Neural progenitor cell (in vitro differentiated cells): ENCODE measurements at places on chromosomes 6 and 20. TPM values are rescaled to one million over a fixed set of nuclear protein-coding genes. Genes with fewer than 3 reads are reported as not detected.

DNA sequence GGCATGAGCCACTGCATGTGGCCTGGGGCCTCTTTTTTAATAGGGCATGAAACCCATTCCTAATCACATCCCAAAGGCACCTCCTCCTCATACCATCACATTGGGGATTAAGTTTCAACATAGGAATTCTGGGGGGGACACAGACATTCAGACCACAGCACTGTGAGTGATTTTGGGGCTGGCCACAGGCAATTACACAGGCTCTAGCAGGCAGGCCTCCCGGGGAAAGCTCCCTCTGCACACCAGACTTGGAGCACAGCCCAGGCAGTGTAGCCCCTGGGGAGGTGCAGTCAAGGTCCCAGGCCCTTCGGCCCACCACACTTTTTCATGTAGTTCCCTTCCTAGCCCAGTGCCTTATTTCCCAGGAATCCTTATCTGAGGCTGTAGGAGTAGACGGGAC, 5.5 kb downstream of the SFT2D1 start:
- H3K27me3 ChIP-seq = no peaks in the 10 kb centered on the region
- H3K4me1 ChIP-seq = no peaks in the 10 kb centered on the region
- H3K36me3 ChIP-seq = no peaks in the 10 kb centered on the region
- DNase-seq = no peak
- H3K4me3 ChIP-seq = no peak overlapping the region

DNA sequence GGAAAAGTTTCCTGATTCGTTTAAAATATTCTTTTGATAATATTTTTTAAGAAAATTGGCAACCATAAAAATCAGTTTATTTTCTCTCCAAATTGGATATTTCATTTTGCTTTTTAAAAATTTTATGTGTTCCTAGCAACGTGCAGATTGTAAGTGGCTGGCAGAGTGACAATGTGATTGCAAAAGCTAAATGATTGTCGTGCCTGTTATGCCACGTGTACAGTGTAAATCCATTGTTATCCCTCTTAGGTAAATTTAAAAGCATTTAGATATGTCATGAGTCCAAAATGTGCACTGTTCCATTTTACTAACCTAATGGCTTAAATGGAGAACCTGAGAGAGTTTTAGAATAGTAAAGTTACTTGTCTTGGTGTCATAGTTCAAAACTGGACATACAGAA, 94.4 kb upstream of the ADGRF4 start:
- DNase-seq = no peak
- H3K4me1 ChIP-seq = no peaks in the 10 kb centered on the region
- H3K36me3 ChIP-seq = peaks cover 3% of the 10 kb centered on the region
- H3K27ac ChIP-seq = no peak overlapping the region
- no peaks in the 10 kb centered on the region for H3K27me3 ChIP-seq
- H3K4me3 ChIP-seq = no peak overlapping the region

DNA sequence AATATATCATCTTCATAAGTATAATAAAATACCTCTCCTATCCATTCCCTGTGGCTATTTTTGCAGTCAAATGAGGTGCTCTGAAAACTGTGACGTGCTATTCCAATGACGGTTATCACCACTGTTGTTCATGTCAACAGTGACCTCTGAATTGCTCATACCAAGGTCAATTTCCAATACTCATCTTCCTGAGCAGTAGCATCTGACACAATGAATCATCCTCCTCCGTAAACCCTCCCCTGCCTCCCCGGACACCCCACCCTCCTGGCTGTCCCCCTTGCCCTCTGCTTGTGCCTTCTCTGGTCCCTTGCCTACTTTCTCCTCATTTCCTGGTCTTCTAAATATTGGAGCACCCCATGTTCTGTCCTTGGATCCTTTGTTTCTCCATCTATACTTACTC, 77.7 kb upstream of the SLC22A23 start:
- no peak overlapping the region for H3K4me3 ChIP-seq
- H3K36me3 ChIP-seq = no peaks in the 10 kb centered on the region
- no peaks in the 10 kb centered on the region for H3K27me3 ChIP-seq
- no peak for DNase-seq

HLA-DRB5 gene
- 2.2 and 3.4 TPM in 2 replicates for total RNA-seq

- no peaks in the 10 kb centered on the region for H3K27me3 ChIP-seq
- no peak overlapping the region for H3K27ac ChIP-seq
- no peak overlapping the region for H3K4me3 ChIP-seq
- H3K36me3 ChIP-seq = no peaks in the 10 kb centered on the region
- peaks cover 10% of the 10 kb centered on the region for H3K4me1 ChIP-seq
- DNase-seq = no peak
Observed at GRCh38 chr20:36333841-36334240, 27.7 kb downstream of the DLGAP4 start.

DNA sequence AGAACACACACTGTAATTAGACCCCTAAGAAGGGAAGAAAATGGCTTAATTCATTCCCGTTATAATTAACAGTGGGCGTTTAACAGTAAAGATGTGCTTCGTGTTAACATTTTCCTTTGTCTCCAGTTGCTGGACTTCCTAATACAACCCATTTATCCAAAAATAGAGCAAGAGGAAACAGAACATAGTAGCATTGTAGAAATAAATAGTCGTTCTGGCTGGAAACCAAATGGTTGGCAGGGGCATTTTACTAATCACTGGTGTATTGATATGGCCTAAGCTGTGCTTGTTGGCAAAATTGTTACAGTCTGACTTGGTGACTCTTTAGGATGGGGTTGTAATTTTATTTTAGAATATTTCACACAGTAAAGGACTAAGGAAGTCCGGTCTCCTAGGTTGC, 89.8 kb downstream of the BMP6 start:
- H3K27me3 ChIP-seq = no peaks in the 10 kb centered on the region
- no peaks in the 10 kb centered on the region for H3K36me3 ChIP-seq
- no peak for DNase-seq
- H3K4me1 ChIP-seq = no peaks in the 10 kb centered on the region
- no peak overlapping the region for H3K4me3 ChIP-seq
- no peak overlapping the region for H3K27ac ChIP-seq
